Frontal cortex (tissue), 4 donors: ENCODE measurements at places on chromosomes 5 and 9. TPM values are rescaled to one million over a fixed set of nuclear protein-coding genes. Genes with fewer than 3 reads are reported as not detected.

The ROR2 gene
- total RNA-seq: 0.82 TPM

The ZNF367 gene
- total RNA-seq: 4.1 TPM

The RXRA gene
- 3.7 TPM for total RNA-seq

The BRINP1 gene
- total RNA-seq: 48.5 TPM

The OR1Q1 gene
- not detected for total RNA-seq

The DPH7 gene
- total RNA-seq: 21.6 TPM

The TIMD4 gene
- total RNA-seq: under 0.01 TPM

The SOX30 gene
- total RNA-seq: under 0.01 TPM

The EIF4E1B gene
- total RNA-seq: under 0.01 TPM

The HEMGN gene
- total RNA-seq: 3.7 TPM

The GABRA1 gene
- 29.8 TPM for total RNA-seq

The PCDHGB2 gene
- total RNA-seq: 6.1 TPM

The SLC46A2 gene
- total RNA-seq: not detected

The CCIN gene
- total RNA-seq: not detected

The TEX48 gene
- not detected for total RNA-seq

The ANXA2R gene
- total RNA-seq: 0.41 TPM

The C9orf50 gene
- total RNA-seq: not detected

The NKD2 gene
- 2.9 TPM for total RNA-seq

The PCDHGA7 gene
- 4.9 TPM for total RNA-seq

The HTR4 gene
- 1.2 TPM for total RNA-seq

The TRPM3 gene
- total RNA-seq: 18.8 TPM

The TMOD1 gene
- 20.0 TPM for total RNA-seq

The ANP32B gene
- 6.1 TPM for total RNA-seq

The PDCD1LG2 gene
- total RNA-seq: 0.41 TPM

The LCN9 gene
- not detected for total RNA-seq

The ACER2 gene
- 11.0 TPM for total RNA-seq

The AGXT2 gene
- not detected for total RNA-seq

The CCL28 gene
- total RNA-seq: 0.41 TPM

The SHOC1 gene
- not detected for total RNA-seq

The MARCHF3 gene
- 28.1 TPM for total RNA-seq

The ARL15 gene
- 123 TPM for total RNA-seq

The FLT4 gene
- 1.6 TPM for total RNA-seq

The FOXB2 gene
- not detected for total RNA-seq

The SMARCA2 gene
- total RNA-seq: 227 TPM

The CDO1 gene
- total RNA-seq: 53.8 TPM

The TMEM252 gene
- not detected for total RNA-seq

The SLC22A5 gene
- total RNA-seq: 6.5 TPM

The WDR38 gene
- total RNA-seq: not detected

The SPAG8 gene
- 2.9 TPM for total RNA-seq

The SPINK4 gene
- total RNA-seq: not detected

The KIAA1191 gene
- 111 TPM for total RNA-seq

The TAF1L gene
- under 0.01 TPM for total RNA-seq

The LRRC70 gene
- total RNA-seq: 3.7 TPM
